ENCODE measurements at places on chromosomes 7 and 10.

DNA sequence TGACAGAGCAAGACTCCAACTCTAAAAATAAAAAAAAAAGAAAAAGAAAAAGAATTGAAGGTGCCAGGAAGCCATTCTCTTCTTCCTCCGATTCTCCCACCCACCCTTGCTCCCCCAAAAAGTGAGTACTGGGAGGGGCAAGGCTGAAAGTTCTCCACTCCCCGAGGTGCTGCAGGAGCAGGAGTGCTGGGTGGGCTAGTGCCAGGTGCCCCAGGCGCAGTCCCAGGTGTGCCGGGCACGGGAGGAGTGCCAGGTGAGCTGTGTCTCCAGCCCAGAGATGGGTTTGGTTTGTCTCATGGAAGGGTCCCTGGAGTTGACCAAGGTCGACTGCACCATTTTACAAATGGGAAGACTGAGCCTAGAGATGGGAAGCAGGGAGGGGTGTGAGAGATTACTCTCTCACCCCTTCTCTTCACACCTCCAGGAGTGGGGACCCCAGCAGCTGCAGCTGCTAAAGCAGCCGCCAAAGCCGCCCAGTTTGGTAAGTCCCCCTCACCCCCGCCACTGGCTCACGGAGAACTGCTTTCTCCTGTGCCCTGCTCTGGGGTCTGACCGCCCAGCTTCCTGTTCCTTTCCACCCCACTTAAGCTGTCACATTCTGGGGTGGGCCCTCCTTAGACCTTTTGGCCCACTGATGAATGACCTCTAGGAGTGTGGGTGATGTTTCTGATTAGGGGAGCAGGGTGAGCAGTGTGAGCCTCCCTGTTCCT, 26.2 kb upstream of the LIMK1 start:
- no peak for DNase-seq

GRCh38 chr10:112536663-112537062, 89.6 kb downstream of the VTI1A start:
- DNase-seq = no peak

GRCh38 chr10:127036987-127037386, 131.8 kb downstream of the DOCK1 start:
- no peak for DNase-seq

DNA sequence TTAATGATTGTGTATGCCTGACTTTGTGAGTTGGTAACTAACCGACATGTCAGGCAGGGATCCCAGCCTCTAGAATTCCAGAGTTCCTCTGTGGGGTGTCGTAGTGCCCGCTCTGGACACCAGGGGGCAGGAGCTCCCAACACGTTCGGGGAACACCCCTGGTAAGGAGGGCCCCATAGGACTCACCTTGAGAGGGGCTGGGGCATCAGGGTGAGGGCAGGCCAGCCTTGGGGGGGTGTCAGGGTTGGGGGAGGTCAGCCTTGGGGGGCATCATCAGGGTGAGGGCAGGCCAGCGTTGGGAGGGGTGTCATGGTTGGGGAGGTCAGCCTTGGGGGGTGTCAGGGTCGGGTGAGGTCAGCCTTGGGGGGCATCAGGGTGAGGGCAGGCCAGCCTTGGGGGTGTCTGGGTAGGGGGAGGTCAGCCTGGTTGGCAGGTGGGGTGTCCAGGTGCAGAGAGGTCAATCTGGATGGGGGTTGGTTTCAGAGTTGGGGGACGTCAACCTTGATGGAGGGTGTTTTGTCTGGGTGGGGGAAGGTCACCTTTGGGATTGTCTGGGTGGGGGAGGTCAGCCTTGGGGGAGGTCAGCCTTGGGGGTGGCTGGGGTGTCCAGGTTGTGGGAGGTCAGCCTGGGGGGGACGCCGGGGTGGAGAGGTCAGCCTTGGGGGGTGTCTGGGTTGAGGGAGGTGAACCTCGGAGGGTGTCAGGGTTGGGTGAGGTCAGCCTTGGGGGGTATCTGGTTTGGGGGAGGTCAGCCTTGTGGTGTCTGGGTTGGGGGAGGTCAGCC, 45.6 kb upstream of the SUN1 start:
- peak; percentile 34 for DNase-seq

GRCh38 chr10:124048371-124049290, 44.8 kb downstream of the CHST15 start:
- no peak for DNase-seq

DNA sequence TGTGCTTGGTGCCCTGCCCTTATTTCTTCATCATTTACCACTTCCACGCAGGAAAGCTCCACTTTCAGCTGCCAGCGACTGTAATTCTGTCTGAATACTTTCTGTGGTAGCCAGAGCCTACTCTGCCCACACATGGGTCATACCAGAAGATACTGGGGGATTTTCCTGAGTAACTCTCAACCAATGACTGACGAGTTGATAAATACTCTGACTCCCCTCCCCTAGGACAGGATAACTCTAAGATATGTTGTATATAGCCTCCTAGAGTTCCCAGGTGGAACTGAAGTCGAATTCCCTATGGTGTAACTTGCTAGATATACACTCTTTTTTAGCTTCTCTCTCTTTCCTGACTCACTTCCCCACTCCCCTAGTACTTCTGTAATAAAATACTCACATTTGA, 29.8 kb downstream of the SEM1 start:
- no peak for DNase-seq

DNA sequence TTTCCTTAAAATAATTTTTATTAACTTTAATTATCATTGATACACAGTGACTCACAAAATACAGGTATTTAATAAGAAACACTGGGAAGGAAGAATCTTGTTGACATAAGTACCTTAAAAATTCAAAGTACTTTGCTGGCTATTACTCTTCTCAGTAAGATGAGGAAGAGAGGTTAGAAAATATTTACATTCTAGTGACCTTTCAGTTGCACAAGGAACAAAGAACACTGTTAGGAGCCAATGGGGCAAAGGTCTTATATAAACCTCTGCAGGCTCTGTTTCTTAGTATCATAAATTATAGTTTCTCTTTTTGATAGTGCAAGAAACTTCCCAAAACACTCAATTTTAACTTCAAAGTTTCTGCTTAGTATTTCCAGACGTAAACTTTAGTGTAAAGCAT, 4.8 kb upstream of the TAX1BP1 start:
- no peak for DNase-seq

DNA sequence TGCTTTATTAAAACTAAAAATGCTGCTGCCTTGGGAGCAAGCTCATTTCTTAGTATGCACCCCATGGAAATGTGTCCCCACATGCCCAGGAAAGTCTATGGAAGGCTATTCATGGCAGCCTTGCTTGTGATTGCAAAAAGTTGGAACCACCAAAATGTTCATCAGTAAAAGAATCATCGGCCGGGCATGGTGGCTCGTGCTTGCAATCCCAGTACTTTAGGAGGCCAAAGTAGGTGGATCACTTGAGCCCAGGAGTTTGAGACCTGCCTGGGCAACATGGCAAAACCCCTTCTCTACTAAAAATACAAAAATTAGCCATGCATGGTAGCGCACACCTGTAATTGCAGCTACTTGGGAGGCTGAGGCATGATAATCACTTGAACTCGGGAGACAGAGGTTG, 79.8 kb downstream of the ARHGAP22 start:
- DNase-seq = no peak

- no peak for DNase-seq
Measured at GRCh38 chr7:87058744-87059524, 520 bp downstream of the ELAPOR2 start.

DNA sequence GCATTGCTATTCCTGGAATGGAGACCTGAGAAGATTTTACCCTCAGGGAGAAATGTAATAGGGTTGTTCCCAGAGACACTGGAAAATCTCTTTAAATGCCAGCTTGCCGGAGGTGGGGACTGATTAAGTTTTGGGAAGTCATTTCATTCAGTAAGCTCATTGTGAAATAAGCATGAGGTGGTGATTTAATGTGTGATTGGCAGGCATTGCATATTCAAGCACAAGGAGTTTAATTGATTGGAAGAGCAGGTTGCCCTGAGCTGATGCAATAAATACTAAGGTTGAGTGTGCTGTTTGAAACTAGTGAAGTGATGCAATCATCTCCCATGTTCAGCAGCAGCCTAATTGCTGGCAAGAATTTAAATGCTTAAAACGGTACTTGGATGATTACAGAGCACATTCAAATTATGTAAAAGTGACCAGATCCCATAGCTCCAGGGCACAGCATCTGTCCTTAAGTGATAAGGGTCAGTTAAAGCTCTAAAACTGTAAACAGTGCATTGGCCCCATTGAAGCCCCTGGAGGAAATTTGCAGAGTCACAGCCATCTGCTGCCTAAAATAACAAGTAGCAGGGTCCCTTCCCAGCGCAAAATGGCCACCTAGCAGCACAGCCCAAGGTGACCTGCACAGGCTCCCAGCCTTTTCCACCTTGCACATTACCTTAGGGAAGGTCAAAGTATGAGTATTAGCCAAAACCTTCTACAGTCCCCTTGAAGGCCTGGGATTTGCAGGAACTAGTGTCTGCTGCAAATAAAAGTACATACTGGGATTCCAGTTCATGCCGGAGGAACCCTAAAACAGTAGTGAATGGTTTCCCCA, 92.1 kb downstream of the CCDC71L start:
- no peak for DNase-seq

GRCh38 chr7:80847895-80848294, 71.0 kb downstream of the SEMA3C start:
- DNase-seq = no peak

GRCh38 chr10:31754803-31755624, 173.6 kb downstream of the ARHGAP12 start:
- no peak for DNase-seq

- no peak for DNase-seq
Measured at GRCh38 chr10:113609704-113610108, 54.1 kb downstream of the NRAP start.

DNA sequence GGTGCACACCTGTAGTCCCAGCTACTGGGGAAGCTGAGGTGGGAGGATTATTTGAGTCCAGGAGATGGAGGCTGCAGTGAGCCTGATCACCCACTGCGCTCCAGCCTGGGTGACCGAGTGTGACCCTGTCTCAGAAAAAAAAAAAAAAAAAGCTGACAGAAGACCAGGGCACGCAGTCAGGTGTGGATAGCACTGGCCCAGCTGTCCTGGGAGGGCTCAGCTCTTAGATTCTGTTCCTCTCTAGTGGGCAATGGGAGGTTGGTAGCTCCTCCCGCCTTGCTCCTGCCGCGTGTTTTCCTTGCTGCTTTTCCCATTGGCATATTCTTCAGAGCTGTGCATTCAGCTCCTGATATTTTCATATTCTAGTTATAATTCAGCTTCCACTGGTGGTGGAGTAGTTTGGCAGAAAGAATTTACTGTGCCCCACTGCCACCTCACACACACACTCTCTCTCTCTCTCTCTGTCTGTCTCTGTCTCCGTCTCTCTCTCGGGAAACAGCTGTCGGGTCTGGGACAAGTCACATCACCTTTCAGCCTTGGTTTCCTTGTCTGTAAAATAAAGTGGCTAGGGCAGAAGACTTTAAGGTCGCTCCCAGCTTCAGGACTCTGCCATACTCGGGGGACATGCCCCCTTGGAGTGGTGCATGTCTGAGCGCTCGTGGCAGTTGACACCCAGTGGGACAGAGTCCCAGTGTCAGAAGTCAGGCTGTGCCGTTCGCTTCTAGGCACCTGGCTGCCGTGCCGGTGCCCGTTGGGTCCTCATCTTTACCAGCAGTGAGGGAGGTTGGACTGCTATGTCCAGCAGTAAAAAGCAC, 25.9 kb upstream of the ANKRD2 start:
- no peak for DNase-seq

DNA sequence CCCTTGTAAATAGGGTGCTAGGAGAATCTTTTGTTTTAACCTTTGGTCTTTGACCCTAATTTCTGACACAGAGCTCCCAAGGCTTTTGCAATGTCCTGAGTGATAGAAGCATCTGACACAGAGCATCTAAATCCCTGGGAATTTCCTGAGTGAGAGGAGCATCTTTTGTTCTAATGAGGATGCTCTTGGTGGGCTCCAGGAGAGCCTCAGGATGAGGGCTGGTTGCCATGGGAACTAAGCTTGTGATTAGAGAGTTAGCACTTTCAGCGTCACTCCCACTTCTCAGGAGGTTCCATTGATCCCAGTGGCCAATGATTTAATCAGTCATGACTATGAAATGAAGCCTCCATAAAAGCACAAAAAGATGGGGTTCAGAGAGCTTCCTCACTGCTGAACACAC, 264.8 kb downstream of the KIF20B start:
- no peak for DNase-seq

DNA sequence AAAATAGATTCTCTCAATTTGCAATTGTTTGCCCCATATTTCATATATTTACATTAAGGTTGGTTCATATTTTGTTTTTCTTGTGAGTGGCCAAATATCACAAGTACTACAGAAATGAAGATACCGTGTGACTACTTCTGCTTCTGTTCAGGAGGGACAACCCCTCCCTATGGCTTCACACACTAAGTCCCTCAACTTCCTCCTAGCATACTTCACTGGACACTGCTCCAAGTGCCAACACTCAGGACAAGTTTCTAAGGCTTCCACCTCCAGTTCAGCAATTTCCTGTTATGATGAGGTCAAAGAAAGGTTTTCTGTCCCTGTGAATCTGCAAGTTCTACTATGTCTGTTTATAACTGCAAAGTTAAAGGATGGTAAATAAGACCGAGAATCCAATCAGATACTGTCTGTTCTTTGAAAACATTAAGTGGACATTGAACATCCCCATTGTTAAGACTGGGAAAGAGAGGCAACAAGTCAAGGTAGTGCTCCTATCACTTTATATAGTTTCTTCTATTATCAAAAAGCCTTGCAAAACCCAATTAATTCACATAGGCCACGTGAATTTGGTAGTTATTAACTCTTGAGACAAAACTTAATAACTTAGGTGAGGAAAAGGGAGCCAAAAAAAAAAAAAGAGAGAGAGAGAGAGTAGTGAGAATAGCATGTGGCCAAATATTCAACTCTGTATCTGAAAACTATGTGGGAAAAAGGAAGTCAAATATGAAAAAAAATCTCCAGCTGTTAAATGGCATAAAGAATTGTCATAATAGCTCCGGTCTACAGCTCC, 81.3 kb upstream of the DKK1 start:
- no peak for DNase-seq

GRCh38 chr7:143354376-143354775, 8.1 kb downstream of the FAM131B start:
- DNase-seq = no peak

DNA sequence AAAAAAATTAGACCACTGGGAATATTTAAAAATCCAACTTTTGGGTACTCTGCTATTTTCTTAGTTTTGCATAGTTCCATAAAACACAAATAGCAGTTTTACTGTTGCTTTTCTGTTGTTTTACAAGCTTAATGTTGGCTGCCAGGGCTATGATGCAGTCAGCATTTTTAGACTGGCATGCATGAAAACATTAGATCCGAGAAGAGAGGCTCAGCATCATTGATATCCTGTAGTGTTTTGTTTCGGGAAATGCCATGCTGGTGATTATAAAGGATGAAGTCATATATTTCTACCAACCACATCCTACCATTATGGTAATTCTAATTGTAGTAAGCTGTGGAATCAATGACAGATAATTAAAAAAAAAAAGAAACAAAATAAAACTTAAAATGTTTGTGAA, 104.6 kb downstream of the MBL2 start:
- DNase-seq = no peak
